BJ (cell line): ENCODE measurements at places on chromosomes 3 and 15.
A peak's percentile ranks its signal among the peaks of the same experiment; 100 is the strongest.

GRCh38 chr3:195365371-195365770 lies 77.4 kb downstream of the ACAP2 start:
- no peak for DNase-seq

DNA sequence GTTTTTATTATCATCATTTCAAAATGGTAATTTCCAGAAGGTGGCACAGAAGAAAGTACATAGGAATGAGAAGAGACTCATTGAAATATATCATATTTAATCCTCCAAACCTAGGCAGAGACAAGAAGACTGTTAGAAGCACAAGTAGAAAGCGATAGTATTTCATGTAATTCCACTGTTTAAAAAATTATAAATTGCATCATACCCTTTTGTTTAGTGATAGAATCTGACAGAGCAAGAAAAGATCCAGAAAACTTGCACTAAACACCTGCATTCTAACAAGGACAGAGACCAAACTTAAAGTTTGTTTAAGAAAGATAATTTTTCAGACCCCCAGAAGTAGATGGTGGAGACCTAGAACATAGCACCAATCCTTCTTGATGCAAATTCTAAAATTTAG lies 56.9 kb upstream of the CD96 start:
- DNase-seq, result no peak

- no peak for DNase-seq
Measured at GRCh38 chr3:129276385-129276784, 2.3 kb upstream of the HMCES start.

DNA sequence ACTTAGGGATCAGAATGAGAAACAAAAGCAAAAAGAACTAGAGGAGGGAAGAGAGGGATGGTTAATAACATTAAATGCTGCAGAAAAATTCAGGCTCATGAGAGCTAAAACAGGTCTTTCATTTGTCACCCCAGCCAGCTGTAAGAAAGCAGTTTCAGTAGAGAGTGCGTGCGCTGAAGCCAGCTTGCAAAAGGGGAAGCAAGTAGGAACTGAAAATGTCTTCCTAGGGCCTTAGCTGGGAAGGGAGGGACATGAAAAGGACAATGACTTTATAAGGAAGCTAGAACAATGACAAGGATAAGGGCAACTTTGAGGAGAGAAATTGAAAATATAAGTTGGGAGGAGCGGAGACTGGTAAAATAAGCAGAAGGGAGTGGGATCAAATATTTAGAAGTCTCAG lies 3.1 kb downstream of the CIAO2A start:
- no peak for DNase-seq

DNA sequence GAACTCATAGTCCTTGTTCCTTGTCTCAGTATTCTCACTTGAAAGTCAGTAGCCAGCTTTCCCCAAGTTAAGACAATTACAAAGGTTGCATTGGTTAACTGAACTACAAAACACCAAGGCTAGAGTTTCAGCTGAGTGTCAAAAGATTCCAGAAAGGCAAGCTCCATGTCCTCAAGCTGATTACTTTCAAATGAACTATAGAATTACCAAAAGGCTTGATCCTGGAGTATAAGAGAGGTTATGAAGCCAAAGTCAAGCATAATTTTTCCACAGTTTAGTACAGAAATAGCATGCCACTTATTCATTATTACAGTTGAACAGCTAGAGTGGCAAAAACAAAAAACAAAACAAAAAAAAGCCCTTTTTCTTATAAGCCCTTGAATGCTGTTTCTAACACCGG lies 51.9 kb downstream of the ZBTB20 start:
- DNase-seq, result no peak

- no peak for DNase-seq
Measured at GRCh38 chr15:51077221-51078153, 17.2 kb downstream of the TNFAIP8L3 start.

DNA sequence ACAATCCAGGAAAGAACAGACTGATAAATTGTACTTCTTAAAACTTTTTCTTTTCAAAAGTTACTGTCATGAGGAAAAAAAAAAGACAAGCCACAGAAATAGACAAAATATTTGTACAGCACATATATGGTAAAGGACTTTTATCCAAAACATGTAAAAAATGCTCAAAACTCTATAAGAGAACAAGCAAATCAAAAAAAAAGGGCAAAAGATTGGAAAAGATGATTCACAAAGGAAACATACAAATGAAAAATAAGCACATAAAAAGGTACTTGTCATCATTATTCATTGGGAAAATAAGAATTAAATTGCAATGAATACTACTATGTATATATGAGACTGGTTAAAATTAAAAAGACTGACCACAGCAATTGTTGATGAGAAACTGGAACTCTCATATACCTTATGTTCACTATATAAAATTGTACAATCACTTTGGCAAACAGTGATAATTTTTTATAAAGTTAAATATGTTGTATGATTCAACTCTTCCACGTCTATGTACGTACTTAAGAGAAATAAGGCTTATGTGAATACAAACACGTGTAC lies 39.7 kb downstream of the DIPK2A start:
- peak; percentile 3 for DNase-seq

DNA sequence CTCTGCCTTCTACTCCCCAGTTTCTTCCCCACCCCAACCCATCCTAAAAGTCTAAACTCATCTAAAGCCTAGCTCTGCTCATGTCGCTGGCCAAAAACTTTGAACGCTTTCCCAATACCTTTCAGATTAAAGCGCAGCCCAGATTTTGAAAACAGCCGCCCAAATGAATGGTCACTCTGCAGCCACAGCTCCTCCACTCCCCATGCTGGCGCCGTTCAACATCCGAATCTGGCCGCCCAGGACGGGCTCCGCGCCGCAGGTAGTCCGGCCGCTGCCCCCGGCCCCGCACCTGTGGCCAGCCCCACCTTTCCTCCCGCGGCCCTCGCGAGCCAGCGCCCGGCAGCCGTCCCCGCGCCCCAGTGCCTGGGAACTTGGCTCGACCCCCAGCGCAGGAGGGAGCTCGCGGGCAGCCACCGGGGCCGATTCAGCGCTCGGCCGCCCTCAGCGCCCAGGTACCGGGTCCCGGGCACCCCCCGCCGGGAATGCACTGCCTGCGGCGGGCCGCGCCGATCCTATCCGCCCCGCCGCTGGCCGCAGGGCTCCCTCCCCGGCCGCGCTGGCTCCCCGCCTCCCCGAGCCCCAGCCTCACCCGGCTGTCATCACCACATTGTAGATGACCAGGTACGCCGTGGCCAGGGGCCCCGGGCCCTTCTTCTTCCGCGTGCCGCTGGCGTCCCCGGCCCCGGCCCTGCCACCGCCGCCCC lies 417 bp downstream of the HACD2 start:
- no peak for DNase-seq

GRCh38 chr15:31079519-31079918 lies 22.0 kb downstream of the TRPM1 start:
- peak; percentile 86 for DNase-seq

DNA sequence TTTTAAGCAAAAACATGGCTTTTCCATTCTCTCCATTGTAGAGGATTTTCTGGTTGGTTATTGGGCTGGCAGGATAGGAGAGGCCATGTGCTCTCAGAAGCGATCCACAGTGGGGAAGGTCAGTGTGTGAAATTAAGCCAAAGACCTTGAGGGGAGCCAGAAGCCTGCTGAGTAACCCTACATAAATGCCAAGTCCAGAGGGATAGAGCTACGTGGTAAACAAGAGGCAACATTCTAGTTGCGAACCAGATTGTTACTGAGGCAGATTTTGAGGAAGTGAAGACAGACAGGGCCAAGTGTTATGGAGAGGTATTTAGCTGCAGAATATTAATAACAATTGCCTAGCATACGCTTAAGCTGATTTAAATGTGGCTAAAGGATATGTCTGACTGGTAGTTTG lies 592.8 kb upstream of the GBE1 start:
- DNase-seq, result no peak

DNA sequence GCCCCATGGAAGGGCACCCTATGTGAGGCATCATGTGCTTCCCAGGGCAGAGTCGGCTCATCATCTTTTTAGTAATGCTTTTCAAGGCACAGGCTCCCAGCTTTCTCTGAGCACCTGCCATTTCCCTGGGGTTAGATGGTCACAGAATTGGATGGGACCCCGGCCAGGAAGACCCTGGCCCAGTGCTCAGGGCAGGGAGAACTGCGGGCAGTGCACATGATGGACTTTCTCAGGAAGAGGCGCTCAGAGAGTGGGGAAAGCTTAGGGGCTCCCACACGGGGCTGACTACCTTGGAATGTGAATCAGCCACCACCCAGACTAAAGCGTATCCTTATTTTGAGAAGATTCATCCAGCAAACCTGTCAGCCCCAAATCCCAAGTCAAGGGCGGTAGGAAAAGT lies 16.5 kb upstream of the SKOR1 start:
- no peak for DNase-seq

DNA sequence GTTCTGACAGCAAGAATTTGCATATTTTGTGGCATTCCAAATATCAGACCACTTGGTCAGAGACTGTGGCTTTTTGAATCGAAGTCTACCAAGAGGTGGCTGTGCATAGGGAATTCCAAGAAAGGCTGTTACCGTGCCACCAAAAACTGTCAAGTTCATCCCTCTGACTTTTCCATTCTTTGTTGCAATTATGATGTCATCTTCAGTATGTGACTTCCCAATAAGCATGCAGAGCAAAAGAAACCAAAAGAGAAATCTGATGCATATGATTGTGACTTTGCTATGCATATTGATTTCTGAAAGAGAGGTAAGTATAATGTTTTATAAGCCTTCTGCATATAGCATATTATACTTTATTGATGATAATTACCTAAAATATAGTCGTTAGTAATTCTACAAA lies 6.5 kb downstream of the BCHE start:
- DNase-seq, result no peak

DNA sequence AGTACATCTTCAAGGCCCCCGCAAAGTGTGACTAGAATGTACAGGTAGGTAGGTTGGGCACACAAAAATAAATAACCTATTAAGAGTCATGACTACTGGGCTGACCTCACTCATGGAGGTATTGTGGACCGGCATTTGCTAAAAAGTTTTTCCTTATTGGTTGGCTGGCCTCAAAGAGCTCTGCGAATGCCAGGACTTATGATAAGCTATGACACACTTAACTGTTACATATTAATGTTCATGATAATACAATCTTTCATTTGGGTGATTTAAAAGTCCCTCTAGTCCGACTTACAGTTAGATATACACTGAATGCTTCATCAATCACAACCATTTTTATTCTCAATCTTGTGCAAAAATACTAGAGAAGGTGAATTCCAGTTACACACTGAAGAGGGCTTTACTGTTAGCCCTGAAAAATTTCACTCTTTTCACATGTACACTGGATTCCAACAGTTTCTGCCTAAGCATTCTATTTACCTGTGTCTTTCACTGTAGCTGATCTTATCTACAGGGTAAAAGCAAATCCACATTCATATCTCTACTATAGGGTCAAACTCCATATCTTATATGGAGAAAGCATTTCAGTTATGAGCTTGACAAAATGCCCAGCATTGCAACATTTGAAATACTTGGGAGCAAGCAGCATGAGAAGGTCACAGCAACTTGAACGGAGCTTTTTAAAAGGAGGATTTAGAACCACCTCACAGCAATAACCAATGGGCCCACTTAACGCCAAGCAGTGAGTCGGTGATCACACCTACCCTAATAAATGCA lies 329.1 kb downstream of the FOXP1 start:
- DNase-seq, result no peak

DNA sequence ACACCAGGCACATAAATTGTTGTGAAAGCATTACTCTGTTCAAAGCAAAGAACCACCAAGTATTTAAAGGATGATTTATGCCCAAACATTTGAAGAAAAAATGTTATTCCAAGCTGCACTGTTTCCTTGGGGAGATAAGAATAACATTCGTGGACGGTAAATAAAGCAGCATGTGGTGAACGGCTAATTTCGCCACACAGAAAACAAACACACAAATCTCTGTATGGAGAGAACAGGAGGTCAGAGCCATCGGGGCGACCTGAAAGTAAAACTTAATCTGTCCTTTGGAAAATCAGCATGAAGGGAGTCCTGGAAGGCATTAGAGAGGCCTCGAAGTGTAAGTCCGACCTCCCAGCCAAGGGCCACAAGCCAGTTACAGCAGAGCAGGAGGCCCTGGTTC lies 27.1 kb upstream of the GABRG3 start:
- DNase-seq, result no peak

GRCh38 chr3:150265305-150265704 lies 142.8 kb upstream of the TSC22D2 start:
- no peak for DNase-seq

DNA sequence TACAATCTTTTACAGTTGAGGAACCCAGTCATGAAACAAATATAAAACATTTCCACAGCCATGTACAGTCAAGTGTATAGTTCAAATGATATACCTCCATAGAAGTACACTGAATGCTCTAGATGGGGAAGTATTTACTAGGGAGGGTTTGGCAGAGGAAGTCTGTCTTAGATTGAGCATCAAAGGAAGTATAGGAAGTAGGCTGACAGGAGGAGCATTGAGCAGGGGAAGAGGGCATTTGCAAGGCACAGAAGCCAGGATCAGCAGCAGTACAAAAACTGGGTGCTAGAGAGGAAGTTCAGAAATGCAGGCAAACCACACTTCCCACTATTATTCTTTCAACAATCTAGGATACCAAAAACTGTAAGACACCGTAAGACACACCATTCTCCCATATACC lies 122.6 kb downstream of the ANO10 start:
- DNase-seq, result no peak

DNA sequence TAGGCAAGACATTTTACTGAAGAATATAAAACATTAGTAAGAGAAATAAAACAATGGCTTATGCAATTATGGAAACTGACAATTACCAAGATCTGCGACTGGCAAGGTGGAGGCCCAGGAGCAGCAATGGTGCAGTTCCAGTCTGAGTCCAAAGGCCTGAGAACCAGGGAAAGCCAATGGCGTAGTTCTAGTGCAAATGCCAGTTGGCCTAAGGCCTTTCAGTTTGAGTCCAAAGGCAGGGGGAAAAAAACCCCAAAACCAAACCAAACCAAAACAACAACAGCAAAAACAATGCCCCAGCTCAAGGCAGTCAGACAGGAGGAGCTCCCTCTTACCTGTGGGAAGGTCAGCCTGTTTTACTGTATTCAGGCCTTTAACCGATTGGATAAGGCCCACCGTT lies 72.6 kb downstream of the ST6GAL1 start:
- no peak for DNase-seq

DNA sequence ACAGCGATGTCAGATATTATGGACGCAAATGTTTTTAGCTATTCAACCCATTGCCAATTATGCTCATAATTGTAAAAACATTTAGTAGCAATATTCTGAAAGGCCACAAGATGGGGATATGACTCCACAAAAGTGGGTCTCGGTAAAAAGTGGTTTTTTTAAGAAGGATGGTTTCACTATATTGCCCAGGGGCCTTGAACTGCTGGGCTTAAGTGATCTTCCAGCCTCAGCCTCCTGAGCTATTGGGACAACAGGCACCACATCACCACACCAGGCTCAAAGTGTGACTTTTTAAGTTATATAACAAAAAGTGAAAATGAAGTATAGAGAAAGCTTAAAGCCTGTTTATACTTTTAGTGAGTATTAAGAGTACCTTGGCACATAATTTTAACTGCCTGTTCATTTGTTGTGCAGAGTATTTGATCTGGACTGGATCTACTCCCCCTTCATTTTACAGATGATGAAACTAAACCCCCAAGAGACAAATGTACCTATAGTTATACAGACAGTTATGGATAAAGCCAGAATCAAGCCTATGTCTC lies 9.4 kb downstream of the NAA50 start:
- no peak for DNase-seq
